ENCODE measurements at places on chromosomes 2 and 18. TPM values are rescaled to one million over a fixed set of nuclear protein-coding genes. Genes with fewer than 3 reads are reported as not detected.

IL18R1 gene
- total RNA-seq, result 0.43 TPM

MALT1 gene
- 37.8 TPM for total RNA-seq

ASB18 gene
- total RNA-seq, result not detected

INPP5D gene
- total RNA-seq, result 0.14 TPM

PAX8 gene
- 2.9 TPM for total RNA-seq

TMEFF2 gene
- not detected for total RNA-seq

SEMA4C gene
- total RNA-seq, result 43.1 TPM

TTR gene
- total RNA-seq, result not detected

GPR45 gene
- 0.22 TPM for total RNA-seq

CD8B2 gene
- not detected for total RNA-seq

EMX1 gene
- not detected for total RNA-seq

SATB2 gene
- 0.88 TPM for total RNA-seq

SLC8A1 gene
- 10.1 TPM for total RNA-seq

TACR1 gene
- 0.29 TPM for total RNA-seq

HNRNPA3 gene
- 40.7 TPM for total RNA-seq

NT5C1B gene
- not detected for total RNA-seq

TANC1 gene
- total RNA-seq, result 43.3 TPM

RUFY4 gene
- not detected for total RNA-seq

WDR33 gene
- 15.8 TPM for total RNA-seq

RAMP1 gene
- 13.2 TPM for total RNA-seq

UGT1A3 gene
- total RNA-seq, result not detected

CIB4 gene
- total RNA-seq, result not detected

ZNF396 gene
- 1.8 TPM for total RNA-seq

ECEL1 gene
- not detected for total RNA-seq

SERPINB4 gene
- 0.14 TPM for total RNA-seq

EN1 gene
- not detected for total RNA-seq

GREB1L gene
- 0.44 TPM for total RNA-seq

CAPN13 gene
- not detected for total RNA-seq

LRP2 gene
- not detected for total RNA-seq

CHRNG gene
- not detected for total RNA-seq

NMS gene
- not detected for total RNA-seq

CCDC150 gene
- 3.7 TPM for total RNA-seq

All from placental pericyte (primary cell).